ENCODE measurements at places on chromosomes 16 and 17. TPM values are rescaled to one million over a fixed set of nuclear protein-coding genes. Genes with fewer than 3 reads are reported as not detected.

STX1B gene
- total RNA-seq, result 8.1 TPM

SPNS3 gene
- not detected for total RNA-seq

TEN1 gene
- 27.4 TPM for total RNA-seq

KRT27 gene
- total RNA-seq, result not detected

SLC16A13 gene
- total RNA-seq, result 3.7 TPM

TMIGD1 gene
- total RNA-seq, result not detected

SNAI3 gene
- total RNA-seq, result 1.6 TPM

CYGB gene
- total RNA-seq, result 7.4 TPM

C16orf89 gene
- 0.49 TPM for total RNA-seq

TNFSF13 gene
- 7.4 TPM for total RNA-seq

KRTAP9-2 gene
- not detected for total RNA-seq

DNA sequence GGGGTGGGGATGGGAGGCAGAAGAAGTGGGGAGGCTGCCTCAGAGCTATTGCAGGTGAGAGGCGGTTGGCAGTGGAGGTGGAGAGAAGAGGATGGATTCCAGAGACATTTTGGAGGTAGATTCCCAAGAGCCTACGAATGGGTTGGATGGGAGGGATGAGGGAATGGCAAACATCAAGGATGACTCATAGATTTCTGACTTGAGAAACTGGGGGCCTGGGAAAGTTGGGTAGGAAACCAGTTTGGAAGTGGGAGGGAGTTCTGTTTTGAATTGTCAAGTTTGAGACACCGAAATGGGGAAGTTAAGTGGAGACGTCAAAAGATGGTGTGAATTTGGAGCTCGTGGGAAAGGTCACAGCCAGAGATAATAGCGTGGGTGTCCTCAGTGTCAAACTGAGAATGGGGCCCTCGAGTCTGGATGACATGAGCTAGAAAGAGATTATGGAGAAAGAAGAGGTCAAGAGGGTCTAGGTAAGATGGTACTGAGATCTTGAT is 6.2 kb upstream of the CYLD start:
- no peaks in the 10 kb centered on the region for H3K27me3 ChIP-seq
- no peak overlapping the region for H3K4me3 ChIP-seq
- no peak for DNase-seq
- no peak overlapping the region for H3K27ac ChIP-seq
- H3K36me3 ChIP-seq, result no peaks in the 10 kb centered on the region

DNA sequence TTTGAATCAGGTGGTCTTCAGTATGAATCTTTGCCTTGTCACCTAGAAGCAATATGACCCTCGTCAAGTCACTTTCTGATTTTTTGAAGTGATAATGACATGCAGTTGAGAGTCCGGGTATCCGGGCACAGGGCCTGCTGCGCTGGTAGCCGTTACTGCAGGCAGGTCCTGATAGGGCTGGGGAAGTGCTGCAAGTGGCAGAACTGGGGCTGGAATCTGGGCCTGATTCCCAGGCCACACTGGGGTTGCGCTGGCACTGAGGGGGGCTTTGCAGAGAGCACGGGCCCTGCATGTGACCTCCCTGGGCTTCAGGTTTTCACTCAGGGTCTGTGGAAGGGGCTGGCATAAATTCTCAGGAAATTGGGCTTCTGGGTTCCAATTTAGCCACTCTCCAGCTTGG is 3.0 kb downstream of the PPP4C start:
- H3K27me3 ChIP-seq, result no peaks in the 10 kb centered on the region
- H3K27ac ChIP-seq, result no peak overlapping the region
- no peak for DNase-seq
- H3K36me3 ChIP-seq, result peaks cover 22% of the 10 kb centered on the region
- H3K4me1 ChIP-seq, result peaks cover 6% of the 10 kb centered on the region
- H3K4me3 ChIP-seq, result no peak overlapping the region

DNA sequence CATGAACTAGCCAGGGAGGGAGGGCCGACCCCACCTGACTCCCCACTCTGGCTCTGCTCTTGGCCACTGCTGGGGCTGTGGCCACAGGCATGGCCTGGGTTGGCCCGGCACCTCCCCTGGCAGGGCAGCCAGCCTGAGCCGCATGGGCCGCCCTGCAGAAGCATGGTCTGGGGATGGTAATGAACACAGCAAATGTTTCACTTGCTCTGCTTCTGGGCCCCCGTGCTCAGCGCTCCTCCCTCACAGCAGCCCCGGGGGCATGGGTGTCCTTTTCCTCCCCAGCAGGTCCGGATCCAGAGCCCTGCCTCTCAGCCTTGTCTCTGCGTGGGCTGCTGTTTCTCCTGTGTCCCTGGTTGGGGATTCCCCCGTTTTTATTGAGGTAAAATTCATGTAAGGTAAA is 30.9 kb upstream of the KCNJ12 start:
- DNase-seq, result no peak
- no peaks in the 10 kb centered on the region for H3K4me1 ChIP-seq
- no peaks in the 10 kb centered on the region for H3K27me3 ChIP-seq
- no peak overlapping the region for H3K27ac ChIP-seq
- H3K4me3 ChIP-seq, result no peak overlapping the region

DNA sequence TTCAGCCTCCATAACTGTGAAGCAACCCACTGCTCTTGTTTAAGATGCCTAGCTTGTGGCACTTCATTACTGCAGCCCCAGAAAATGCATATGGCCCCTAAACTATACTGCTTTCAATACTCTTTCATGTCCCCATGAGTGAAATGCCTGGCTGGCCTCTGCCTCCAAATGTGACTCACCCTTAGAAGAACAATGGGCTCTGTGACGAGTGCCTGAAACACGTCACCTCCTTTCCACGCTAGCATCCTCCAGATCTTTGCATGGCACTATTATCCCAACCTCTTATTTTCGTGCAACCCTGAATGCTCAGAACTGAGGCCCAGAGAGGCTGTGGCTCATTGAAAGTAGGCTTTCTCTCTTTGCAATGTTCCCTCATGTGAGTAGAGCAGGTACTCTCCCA is 233.1 kb downstream of the CBLN1 start:
- H3K27me3 ChIP-seq, result no peaks in the 10 kb centered on the region
- H3K4me1 ChIP-seq, result no peaks in the 10 kb centered on the region
- H3K4me3 ChIP-seq, result no peak overlapping the region
- H3K36me3 ChIP-seq, result no peaks in the 10 kb centered on the region
- no peak overlapping the region for H3K27ac ChIP-seq

GRCh38 chr17:51722994-51723393 is 435.5 kb downstream of the CA10 start:
- H3K27me3 ChIP-seq, result no peaks in the 10 kb centered on the region
- H3K4me1 ChIP-seq, result no peaks in the 10 kb centered on the region
- DNase-seq, result no peak

- H3K36me3 ChIP-seq, result no peaks in the 10 kb centered on the region
- no peaks in the 10 kb centered on the region for H3K27me3 ChIP-seq
- no peak overlapping the region for H3K27ac ChIP-seq
- H3K4me3 ChIP-seq, result no peak overlapping the region
- no peaks in the 10 kb centered on the region for H3K4me1 ChIP-seq
- DNase-seq, result no peak
These were observed 211.7 kb downstream of the XYLT1 start for GRCh38 chr16:17258848-17259713.

- H3K36me3 ChIP-seq, result no peaks in the 10 kb centered on the region
- no peak overlapping the region for H3K27ac ChIP-seq
- DNase-seq, result no peak
These were observed 3.9 kb downstream of the XYLT1 start for GRCh38 chr16:17466876-17467275.

GRCh38 chr17:76327696-76328095 is 19.6 kb upstream of the QRICH2 start:
- H3K4me1 ChIP-seq, result no peaks in the 10 kb centered on the region
- peaks cover 24% of the 10 kb centered on the region for H3K36me3 ChIP-seq
- DNase-seq, result no peak
- no peaks in the 10 kb centered on the region for H3K27me3 ChIP-seq
- no peak overlapping the region for H3K4me3 ChIP-seq
- no peak overlapping the region for H3K27ac ChIP-seq

GRCh38 chr17:1275962-1276736 is 3.3 kb upstream of the TRARG1 start:
- H3K27ac ChIP-seq, result no peak overlapping the region
- no peak overlapping the region for H3K4me3 ChIP-seq
- no peaks in the 10 kb centered on the region for H3K4me1 ChIP-seq

- H3K4me3 ChIP-seq, result peak within 1 kb of the TSS; percentile 98
- peak within 1 kb of the TSS; percentile 98 for H3K27ac ChIP-seq
- peaks cover 8% of the 10 kb centered on the region for H3K36me3 ChIP-seq
- no peaks in the 10 kb centered on the region for H3K27me3 ChIP-seq
These were observed at the start of gene ZNF778 for GRCh38 chr16:89217388-89218191. Gene ZNF778 (plus strand): TSS chr16:89217703. CDS start chr16:89221128, 3,425 bp downstream.

DNA sequence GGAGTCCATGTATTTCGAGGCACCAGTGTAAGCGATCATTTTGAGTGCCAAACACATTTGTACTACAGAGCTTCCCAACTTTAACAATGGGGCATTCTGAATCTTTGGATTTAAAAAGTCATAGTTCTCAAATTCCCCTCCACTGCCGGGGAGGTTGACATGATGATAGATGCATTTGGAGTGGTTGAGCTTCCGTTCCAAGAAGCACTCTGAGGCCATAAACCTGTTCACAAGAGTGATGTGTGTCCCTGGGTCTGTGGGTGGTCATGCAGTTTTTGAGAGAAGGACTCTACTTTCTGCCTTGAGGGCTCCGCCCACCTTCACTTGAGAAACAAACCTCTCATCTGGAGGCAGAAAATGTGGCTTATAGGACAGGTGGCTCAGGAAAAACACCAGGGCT is 43.7 kb downstream of the IRX5 start:
- no peaks in the 10 kb centered on the region for H3K4me1 ChIP-seq
- H3K36me3 ChIP-seq, result no peaks in the 10 kb centered on the region

- H3K36me3 ChIP-seq, result no peaks in the 10 kb centered on the region
- H3K27me3 ChIP-seq, result no peaks in the 10 kb centered on the region
- H3K27ac ChIP-seq, result peak overlapping the region; percentile 6
These were observed 143.1 kb upstream of the SDK2 start for GRCh38 chr17:73787076-73788059.

DNA sequence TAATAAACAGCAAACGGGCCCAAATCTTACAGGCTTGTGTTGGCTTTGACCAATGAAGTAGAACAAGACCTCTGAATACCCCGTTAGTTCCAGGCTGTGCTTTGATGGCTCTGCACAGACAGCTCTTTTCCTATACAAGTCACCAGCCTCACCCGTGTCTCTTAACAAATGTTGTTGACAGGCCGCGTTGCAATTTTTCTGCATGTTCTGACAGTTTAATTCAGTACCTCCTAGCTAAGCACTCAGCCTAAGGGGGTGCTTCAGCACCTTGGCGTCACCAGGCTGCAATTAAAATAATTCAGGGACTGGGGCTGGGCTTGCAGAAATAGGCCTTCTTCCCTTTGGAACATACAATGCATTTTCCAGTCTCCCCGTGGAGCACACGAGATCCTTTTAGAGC is 500.1 kb downstream of the MAF start:
- no peaks in the 10 kb centered on the region for H3K27me3 ChIP-seq
- H3K4me3 ChIP-seq, result no peak overlapping the region
- DNase-seq, result peak; percentile 54
- no peak overlapping the region for H3K27ac ChIP-seq
- no peaks in the 10 kb centered on the region for H3K36me3 ChIP-seq

GRCh38 chr16:15715221-15715620 is 65.2 kb downstream of the NDE1 start:
- no peaks in the 10 kb centered on the region for H3K4me1 ChIP-seq
- H3K4me3 ChIP-seq, result no peak overlapping the region
- no peak overlapping the region for H3K27ac ChIP-seq
- H3K36me3 ChIP-seq, result no peaks in the 10 kb centered on the region

DNA sequence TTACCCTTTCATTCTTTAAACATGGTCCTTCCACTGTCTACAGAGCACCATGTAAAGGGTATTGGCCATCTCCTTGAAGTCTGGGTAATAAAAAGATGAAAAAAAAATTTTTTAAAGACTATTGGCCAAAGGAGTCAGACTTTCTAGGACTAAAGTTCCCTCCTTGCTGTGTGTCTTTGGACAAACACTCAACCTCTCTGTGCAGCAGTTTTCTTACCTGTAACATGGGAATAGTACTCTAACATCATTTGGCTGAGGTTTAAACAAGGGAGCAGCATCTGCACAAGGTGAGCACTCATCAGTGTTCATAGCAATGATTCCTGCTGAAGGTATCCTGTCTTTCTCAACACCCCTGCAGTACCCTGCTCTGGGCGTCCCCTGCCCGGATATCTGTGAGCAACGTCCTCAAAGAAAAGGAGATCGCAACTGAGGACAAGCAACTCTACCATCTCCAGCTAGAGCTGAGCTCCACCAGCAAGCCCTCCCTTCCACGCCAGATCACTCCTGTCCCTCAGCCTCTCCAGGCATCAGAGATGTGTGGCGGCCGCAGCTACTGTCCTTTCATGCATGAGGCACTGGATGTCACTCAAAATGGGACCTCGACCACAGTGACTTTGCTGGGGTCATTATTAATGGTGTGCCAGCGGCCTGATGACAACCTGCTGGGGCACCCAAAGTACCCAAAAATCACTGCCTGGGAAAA is 29.5 kb upstream of the RPH3AL start:
- H3K27me3 ChIP-seq, result peaks cover 13% of the 10 kb centered on the region
- H3K4me1 ChIP-seq, result peaks cover 7% of the 10 kb centered on the region
- no peak for DNase-seq
- H3K36me3 ChIP-seq, result no peaks in the 10 kb centered on the region
- no peak overlapping the region for H3K4me3 ChIP-seq

- H3K27ac ChIP-seq, result no peak overlapping the region
- no peak overlapping the region for H3K4me3 ChIP-seq
- DNase-seq, result no peak
- peaks cover 82% of the 10 kb centered on the region for H3K27me3 ChIP-seq
- no peaks in the 10 kb centered on the region for H3K4me1 ChIP-seq
- H3K36me3 ChIP-seq, result no peaks in the 10 kb centered on the region
These were observed 68.1 kb upstream of the TMEM132E start for GRCh38 chr17:34511265-34511664.

GRCh38 chr16:55091213-55091870 is 160.7 kb downstream of the IRX5 start:
- no peaks in the 10 kb centered on the region for H3K27me3 ChIP-seq
- no peaks in the 10 kb centered on the region for H3K36me3 ChIP-seq
- no peak overlapping the region for H3K27ac ChIP-seq
- H3K4me1 ChIP-seq, result no peaks in the 10 kb centered on the region

GRCh38 chr17:29906969-29907368 is 23.1 kb downstream of the SSH2 start:
- no peaks in the 10 kb centered on the region for H3K4me1 ChIP-seq
- DNase-seq, result no peak
- no peak overlapping the region for H3K27ac ChIP-seq
- H3K27me3 ChIP-seq, result no peaks in the 10 kb centered on the region
- H3K4me3 ChIP-seq, result no peak overlapping the region

- H3K27ac ChIP-seq, result no peak overlapping the region
- H3K4me1 ChIP-seq, result peaks cover 13% of the 10 kb centered on the region
- DNase-seq, result no peak
- no peaks in the 10 kb centered on the region for H3K27me3 ChIP-seq
These were observed 22.5 kb downstream of the GSE1 start for GRCh38 chr16:85635545-85636140.

GRCh38 chr17:76824093-76824492 is 44.1 kb upstream of the MGAT5B start:
- H3K4me3 ChIP-seq, result no peak overlapping the region
- H3K4me1 ChIP-seq, result no peaks in the 10 kb centered on the region
- H3K36me3 ChIP-seq, result no peaks in the 10 kb centered on the region

GRCh38 chr16:78375055-78375679 is 275.7 kb downstream of the WWOX start:
- H3K4me3 ChIP-seq, result no peak overlapping the region
- no peaks in the 10 kb centered on the region for H3K4me1 ChIP-seq
- H3K27ac ChIP-seq, result no peak overlapping the region
- no peaks in the 10 kb centered on the region for H3K36me3 ChIP-seq
